Calu3 (cell line): ENCODE measurements at places on chromosomes 12 and 14.
A peak's percentile ranks its signal among the peaks of the same experiment; 100 is the strongest.

- DNase-seq, result peak; percentile 40
These were observed 192.1 kb upstream of the GARIN6 start for GRCh38 chr12:99455350-99456035.

DNA sequence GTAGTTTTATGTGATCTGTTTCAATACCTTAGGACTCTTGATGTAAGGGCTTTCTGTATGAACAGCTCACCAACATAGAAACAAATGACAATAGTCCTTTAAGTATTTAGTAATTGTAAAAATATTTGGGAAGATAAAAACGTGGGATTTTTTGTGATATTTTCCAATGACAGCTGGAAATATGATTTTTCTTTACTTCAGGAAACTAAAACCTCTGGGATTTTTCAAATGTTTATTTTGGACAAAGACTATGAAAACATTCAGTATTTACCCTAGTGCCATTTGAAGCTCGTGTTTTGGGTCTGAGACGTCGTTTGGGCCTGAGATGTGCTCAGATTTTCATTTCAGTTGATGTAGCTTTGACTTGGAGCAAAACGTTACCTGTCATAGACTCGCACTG lies 240.0 kb downstream of the BMP4 start:
- no peak for DNase-seq

GRCh38 chr14:22122227-22122818 lies 448.7 kb upstream of the OR4E1 start:
- peak; percentile 27 for DNase-seq

DNA sequence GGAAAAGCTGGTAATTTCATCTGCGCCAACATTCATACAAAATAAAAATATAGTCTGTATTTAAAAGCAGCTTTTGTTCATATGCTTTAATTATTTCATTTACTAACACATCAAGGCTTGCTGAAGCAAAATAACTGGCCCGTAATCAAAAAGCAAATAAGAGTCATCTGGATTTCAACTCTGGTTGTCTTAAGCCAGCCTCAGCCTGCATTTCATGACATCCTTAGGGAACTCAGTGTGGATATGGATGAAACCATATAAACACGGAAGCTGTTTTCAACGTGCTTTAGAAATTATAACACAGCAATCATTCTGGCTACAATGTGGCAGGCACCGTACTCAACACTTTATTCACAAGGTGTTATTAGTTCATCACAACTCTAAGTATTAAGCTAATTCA lies 852 bp downstream of the COX16 start:
- no peak for DNase-seq

DNA sequence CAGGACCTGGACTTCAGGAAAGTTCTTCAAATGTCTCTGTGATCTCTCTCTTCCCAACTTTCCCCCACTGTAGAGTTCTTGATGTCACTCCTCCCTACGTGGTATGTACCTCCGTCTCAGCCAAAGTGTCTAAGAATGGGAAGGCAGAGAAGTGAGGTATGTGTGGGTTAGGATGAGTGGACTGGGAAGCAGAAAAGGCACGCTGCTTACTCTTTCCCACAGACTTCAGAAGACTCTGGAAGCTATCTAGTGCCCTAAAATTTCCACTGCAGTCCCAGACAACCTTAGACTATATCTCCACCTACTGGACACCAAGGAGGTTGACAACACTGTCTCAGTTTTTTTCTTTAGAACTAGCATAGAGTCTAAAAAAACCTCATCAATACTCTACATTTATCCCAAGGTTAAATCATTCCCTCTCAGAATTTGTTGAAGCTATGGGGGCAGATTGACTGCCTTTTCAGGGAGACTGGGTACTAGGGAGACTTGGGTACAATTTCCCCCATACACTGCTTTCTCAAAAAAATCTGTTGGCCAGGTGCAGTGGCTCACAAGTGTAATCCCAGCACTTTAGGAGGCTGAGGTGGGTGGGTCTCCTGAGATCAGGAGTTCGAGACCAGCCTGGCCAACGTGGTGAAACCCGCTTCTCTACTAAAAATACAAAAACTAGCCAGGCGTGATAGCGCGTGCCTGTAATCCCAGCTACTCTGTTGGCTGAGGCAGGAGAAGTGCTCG lies 20.6 kb upstream of the ITGA5 start:
- DNase-seq, result no peak

- no peak for DNase-seq
These were observed 16.3 kb upstream of the RFLNA start for GRCh38 chr12:124278389-124279101.

- DNase-seq, result no peak
These were observed 136.9 kb downstream of the NUAK1 start for GRCh38 chr12:106001837-106002218.

DNA sequence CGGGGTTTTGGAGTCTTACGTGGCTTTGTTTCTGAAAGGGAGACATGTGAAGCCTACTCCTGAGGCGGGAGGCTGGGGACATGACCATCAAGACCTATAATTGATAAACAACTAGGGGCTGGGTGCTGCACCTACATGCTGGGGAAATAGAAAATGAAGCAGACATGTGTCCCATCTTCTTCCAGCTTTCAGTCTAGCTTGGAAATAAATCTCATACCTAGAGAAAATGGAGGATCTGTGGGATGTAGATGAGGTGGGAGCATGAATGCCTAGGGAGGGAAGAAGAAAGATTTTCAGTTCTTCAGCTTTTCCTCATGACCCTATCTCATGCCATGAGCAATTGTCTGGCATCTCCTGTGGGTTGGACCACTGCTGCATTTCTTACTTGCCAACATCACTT lies 22.1 kb downstream of the EMP1 start:
- no peak for DNase-seq

- DNase-seq, result no peak
These were observed 947 bp downstream of the TMEM52B start for GRCh38 chr12:10179776-10180181.

GRCh38 chr14:33376510-33376909 lies 437.8 kb downstream of the NPAS3 start:
- no peak for DNase-seq
